ENCODE measurements at places on chromosomes 1 and 21.

- DNase-seq = no peak
These were observed 829 bp downstream of the ALX3 start for GRCh38 chr1:110069404-110070281.

GRCh38 chr1:14263671-14264070 is 334.8 kb upstream of the KAZN start:
- DNase-seq = no peak

- DNase-seq = no peak
These were observed 6.7 kb downstream of the TAGLN2 start for GRCh38 chr1:159918352-159919200.

- DNase-seq = no peak
These were observed 22.6 kb upstream of the GBP4 start for GRCh38 chr1:89221341-89221740.

- no peak for DNase-seq
These were observed 88.5 kb downstream of the UBE2U start for GRCh38 chr1:64291931-64292330.

- DNase-seq = no peak
These were observed 414.5 kb downstream of the ADGRL2 start for GRCh38 chr1:82215056-82215852.

GRCh38 chr1:170665629-170666028 is 1.7 kb downstream of the PRRX1 start:
- DNase-seq = no peak

- peak; percentile 6 for DNase-seq
These were observed 512.2 kb downstream of the LTN1 start for GRCh38 chr21:28480470-28480869.

GRCh38 chr1:221118176-221118937 is 239.1 kb downstream of the HLX start:
- no peak for DNase-seq

DNA sequence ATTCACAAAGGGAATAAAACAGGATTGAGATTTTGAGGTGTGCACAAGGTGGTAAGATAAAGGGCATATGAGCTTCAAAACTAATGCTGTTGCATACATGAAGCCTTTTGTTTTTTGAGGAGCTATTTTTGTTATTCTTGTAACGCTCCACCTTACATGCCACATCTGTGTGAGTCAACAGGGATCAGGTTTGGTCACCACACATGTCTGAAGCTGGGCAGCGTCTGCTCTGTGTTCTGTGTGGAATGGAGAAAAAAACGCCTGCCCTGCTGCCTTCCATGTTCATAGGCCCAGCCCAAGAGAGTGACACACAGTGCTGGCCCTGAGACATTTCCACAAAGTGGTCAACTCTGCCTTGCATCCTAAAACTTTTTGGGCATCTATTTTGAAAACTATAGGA is 67.7 kb downstream of the MPZL1 start:
- DNase-seq = no peak

DNA sequence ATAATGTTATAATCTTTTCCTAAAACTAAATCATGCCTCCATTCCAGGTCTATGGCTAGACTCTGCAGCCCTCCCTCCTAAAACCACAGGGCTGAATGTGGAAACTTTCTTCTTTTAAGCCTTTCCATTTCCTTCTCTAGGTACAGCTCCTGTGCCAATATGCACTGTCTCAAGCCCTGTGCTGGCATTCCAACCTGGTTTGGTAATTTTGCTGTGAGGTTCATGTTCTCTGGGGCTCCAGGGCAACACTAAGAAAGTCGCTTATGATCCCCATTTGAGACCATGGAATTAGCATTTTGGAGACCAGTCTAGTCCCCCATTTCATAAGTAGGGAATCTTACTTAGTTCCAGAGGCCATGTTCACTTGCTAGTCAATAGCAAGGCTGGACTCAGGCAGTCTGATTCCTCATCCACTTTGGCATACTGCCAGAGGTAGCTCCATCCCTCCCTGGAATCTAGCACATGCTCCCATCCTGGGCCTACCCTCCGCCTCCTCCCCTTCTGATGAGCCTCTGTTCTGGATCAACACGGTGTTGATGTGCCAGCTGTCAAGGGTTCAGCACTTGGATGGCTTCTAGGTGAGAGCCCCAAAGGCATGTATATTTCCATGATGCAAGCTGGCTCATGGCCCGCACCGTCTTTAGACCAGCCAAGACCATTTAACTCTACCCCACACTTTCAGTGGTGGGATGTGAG is 36.5 kb downstream of the ZMYND12 start:
- no peak for DNase-seq

GRCh38 chr1:153852170-153852569 is 70.6 kb downstream of the GATAD2B start:
- DNase-seq = no peak

DNA sequence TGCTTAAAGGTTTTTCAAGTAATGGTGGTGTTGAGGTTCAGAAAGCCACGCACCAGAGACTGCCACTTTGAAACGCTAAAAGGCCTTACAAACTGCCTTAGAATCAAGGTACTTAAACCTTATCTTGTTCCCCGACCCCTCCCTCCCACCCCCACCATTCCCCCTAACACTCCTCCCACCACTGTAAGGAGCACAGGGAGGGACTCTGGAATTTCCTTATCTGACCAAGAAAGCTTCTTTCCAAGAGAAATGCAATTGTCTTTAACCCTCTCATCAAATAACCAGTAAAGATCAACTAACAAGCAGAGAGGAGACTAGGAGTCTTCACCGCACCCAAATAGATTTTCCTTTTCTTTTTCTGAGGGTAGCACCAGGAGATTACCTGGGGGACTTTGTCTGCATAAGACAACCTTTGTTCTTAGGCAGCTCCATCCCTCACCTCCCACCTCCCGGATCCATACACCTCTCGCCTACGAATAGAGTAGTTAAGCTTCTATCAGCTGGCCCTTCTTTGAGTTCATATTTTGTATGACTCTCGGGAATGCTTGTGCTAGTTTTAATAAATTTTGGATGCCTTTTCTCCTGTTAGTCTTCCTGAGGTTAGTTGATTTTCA is 137.7 kb upstream of the ADGRL2 start:
- no peak for DNase-seq

DNA sequence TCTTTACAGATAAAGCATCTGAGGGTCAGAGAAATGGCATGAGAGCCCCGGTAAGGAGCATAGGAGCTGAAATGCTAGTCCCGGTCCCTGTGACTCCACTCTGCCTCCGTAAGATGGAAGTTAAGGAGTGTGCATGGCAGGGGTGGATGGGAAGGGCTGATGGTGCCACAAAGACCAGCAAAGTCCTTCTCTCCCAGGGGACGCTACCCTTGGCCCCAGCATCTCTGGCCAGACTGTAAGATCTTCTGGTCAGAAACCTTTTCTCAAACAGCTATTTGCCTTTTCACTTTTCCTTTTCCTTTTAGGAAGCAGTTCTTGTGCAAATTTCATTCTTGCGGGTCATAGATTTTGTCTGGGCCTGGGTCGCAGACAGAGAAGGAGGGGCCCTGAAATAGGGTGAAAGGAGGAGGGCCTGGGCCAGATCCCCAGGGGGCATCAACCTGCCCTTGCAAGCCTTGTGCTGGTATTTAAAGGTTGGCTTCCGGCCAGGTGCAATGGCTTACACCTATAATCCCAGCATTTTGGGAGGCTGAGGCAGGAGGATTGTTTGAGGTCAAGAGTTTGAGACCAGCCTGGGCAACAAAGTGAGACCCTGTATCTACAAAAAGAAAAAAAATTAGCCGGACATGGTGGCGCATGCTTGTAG is 14.4 kb upstream of the EPS8L3 start:
- DNase-seq = no peak

- no peak for DNase-seq
These were observed 494.0 kb upstream of the B3GALT2 start for GRCh38 chr1:193680247-193680923.

GRCh38 chr1:36352125-36352909 is 28.9 kb upstream of the EVA1B start:
- no peak for DNase-seq

DNA sequence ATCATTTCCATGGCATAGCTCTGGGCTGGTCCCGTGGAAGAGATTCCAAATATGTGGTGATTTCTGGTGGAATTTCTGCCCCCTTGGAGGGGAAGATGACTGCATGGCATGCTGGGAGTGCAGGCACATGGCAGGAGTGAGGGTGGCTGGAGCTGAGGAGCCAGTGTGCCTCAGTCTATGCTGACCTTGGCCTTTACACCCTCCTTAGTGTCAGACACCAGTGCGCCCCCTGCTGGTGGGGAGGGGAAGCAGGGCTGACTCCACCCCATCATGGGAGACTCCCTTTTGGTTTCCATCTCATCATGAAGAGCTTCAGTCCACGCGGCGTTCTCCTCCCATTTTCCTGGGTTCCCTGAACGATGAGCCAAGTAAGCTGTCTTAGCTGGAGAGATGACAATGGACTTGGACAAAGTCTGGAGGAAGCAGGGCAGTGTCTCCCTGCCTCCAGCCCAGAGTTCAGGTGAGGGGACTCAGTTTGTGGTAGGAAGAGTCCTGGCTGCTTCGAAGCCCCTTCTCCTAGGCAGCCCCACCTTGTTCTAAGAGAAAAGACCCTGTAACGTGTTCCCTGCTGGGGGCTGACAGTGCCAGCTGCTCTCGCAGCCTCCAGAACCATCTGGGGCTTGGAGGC is 10.3 kb downstream of the ALX3 start:
- no peak for DNase-seq

GRCh38 chr1:3677484-3677883 is 25.2 kb downstream of the TP73 start:
- DNase-seq = no peak

- no peak for DNase-seq
These were observed 1.2 kb downstream of the RAB25 start for GRCh38 chr1:156062189-156062588.

- no peak for DNase-seq
These were observed 3.7 kb downstream of the CD1A start for GRCh38 chr1:158257888-158258287.

GRCh38 chr1:94398356-94398755 is 19.8 kb upstream of the ABCD3 start:
- no peak for DNase-seq

DNA sequence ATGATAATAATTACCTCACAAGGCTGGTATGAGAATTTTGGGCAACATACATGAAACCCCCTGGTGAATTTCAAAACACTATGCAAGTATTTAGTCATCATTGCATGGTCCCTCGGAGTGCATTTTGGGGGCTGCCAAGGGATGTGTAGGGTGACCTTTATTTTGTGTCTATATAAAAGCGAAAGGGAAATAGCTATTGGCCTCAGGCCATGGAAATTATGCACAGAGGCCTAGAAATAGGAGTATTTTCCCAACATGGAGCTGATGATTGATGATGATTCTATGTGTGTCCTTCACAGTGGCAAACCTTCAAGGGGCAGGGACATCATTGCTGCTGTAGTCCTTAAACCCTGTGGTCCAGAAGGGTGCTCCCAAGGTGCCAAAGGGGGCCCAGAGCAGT is 265.5 kb downstream of the ST6GALNAC3 start:
- DNase-seq = no peak

GRCh38 chr21:41418956-41419680 is 6.9 kb upstream of the MX1 start:
- no peak for DNase-seq

GRCh38 chr1:233972951-233973635 is 68.6 kb downstream of the SLC35F3 start:
- no peak for DNase-seq

GRCh38 chr1:112143871-112144441 is 154.5 kb upstream of the KCND3 start:
- DNase-seq = no peak

DNA sequence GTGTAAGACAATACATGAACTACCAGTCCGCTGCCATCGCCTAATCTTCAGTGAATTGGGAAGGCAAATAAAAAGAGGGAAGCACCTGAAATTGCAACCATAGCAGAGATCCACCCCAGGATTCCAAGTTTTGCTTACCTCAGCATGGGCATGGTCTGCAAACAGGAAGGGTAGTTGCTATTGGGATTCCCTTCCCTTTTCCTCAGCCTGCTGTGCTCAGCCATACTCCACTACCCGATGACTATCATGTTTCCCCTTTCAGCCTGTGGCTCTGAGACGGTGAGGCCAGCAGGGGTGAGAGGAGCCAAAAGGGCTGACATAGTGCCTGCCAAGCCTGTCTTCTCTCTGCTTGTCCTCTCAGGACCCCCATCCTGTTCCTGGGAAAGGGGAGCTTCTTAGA is 64.2 kb downstream of the GPR137B start:
- DNase-seq = no peak

GRCh38 chr1:234921266-234922062 is 207.2 kb downstream of the TOMM20 start:
- DNase-seq = peak; percentile 49

DNA sequence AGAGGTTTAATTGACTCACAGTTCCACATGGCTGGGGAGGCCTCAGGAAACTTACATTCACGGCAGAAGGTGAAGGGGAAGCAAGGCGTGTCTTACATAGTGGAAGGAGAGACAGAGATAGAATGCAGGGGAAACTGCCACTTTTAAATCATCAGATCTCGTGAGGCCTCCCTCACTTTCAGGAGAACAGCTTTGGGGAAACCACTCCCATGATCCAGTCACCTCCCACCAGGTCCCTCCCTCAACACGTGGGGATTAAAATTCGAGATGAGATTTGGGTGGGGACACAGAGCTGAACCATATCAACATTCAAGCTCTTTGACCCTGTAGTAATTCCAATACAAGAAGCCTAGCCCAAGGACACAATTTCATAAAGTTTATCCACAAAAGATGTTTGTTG is 13.7 kb downstream of the PIGP start:
- no peak for DNase-seq
